ENCODE measurements at places on chromosomes 6 and 20.

DNA sequence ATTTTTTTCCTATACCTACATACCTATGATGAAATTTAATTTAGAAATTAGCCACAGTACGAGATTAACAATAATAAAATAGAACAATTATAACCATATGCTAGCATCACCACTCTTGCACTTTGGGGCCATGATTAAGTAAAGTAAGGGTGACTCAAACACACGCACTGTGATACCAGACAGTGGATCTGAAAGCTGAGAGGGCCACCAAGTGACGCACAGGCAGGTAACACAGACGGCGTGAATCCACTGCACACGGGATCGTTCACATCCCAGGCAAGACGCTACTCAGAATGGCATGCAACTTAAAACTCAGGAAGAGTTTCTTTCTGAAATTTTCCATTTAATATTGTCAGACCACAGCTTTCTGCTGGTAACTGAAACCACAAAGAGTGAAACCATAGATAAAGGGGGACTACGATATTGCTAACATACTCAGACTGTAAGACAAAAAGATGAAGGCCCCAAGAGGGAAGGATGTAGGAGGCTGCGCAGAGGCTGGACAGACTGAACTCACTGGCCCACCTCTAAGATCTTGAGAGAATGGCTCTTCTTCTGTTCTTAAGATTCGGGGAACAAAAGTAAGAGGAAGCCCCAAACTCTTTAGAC is 17.9 kb downstream of the RRBP1 start:
- no peak for DNase-seq

DNA sequence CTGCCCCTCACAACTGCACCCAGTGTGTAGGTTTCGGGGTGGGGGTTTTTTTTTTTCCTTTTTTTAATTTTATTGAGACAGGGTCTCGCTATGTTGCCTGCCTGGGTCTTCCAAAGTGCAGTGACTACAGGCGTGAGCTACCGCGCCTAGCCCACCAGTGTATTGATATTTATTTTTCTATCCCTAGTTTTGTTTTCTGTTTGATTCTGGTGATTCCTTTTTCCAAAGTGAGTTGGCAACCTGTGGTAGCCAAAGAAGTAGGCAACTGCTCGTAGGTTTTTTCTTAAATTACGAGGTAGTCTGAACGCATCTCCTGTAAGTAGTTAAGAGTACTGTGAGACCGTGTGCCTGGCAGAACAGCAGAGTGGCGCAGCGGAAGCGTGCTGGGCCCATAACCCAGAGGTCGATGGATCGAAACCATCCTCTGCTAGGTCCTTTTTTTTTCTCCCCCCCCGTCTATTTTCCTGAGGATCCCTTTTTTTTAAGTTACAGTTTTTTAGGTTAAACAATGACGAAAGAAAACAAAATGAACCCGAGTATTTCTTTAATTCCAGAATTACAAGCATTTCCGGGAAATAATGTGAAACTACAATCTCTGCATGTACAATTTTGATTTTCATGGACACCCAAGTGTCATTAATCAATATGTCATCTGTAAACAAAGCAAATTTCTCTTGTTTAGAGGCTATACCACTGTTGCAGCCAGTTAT is 78.7 kb upstream of the BTN3A2 start:
- no peak for DNase-seq

DNA sequence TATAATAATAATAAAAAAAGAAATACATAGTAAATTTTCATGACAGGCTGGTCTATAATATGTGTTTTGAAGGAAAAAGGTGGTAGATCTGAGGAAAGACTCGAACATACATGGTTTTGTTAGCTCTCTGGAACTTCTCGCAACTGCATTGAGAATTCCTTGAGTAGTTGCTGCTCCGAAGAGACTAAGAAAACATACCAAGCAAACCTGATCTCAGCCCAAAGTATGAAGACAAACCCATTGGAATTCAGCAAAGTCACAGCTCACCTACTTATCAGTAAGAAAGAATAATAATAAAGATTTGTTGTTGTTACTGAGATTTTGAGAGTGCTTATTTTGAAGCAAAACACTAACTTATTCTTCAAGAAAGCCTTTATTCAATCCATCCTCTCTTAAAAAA is 1107.1 kb upstream of the EYS start:
- no peak for DNase-seq

DNA sequence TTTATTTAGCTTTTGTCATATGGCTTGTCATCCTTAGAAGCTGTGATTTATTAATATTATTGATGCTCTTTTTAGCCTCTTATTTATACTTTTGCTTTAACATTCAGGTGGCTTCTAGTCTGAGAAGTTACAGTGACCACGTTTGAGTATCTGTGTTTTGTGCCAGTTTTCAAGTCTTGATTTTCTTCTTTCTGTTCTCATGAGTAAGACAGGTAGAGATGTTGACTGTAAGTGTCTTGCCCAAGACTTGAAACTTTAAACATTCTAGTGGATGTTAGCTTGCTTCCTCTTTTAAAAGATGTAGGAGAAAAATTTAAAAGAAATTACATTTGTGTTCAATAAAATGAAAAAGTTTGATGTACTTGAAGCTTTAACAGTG is 122.6 kb downstream of the LRRC1 start:
- no peak for DNase-seq

GRCh38 chr20:40307997-40308396 is 381.0 kb downstream of the MAFB start:
- no peak for DNase-seq

DNA sequence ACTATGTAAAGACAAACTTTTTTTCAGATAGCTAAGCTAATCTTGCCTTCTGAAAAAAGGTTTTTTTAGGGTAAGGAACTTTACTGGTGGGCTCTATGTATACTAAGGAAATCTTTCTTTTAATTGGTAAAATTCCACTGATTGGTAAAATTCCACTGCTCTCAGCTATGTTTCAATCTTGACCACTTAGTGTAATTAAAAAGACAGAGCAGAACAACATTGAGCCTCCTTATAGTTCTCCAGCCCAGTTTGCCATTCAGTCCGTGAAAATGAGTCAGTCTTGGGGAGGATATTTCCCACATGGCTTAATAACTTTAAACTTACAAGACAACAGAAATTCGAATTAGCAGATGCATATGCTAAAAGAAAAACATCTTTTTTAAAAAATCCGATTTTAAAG is 92.7 kb downstream of the EYA4 start:
- DNase-seq = no peak

DNA sequence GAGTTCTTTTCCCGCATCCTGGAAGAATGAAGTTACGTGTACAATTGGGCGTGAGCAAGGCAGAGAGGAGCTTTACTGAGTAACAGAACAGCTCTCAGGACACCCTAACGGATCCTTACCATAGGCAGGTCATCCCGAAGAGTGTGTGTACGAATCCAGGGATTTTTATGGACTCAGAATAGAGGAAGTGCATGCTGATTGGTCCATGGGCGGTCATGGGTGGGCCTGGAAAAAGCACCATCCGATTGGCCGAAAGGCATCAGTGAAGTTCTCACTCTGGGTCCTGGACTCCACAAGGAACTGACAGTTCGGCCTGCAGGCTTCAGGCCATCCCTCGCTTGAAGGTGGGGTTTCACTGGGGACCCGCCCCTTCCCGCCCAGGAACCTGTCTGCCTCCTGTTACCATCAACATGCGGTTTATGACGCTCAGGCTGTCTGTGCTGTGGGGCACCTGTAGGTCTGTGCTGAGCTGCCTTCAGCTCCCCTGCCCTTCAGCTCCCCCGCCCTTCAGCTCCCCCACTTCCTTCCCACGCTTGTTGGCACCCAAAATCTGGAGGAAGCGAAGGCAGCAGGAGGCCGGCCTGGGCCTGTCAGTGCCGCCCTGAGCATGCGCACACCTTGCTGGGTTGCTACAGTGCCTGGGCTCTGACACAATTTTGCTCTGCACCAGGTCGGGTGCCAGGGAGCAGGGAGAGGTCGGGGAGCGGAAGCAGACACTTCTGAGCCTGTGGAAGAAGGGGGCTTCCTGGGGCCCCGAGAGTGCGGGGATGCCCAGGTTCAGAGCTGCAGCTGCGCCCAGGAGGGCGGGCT is 57.9 kb upstream of the MANEA start:
- no peak for DNase-seq

DNA sequence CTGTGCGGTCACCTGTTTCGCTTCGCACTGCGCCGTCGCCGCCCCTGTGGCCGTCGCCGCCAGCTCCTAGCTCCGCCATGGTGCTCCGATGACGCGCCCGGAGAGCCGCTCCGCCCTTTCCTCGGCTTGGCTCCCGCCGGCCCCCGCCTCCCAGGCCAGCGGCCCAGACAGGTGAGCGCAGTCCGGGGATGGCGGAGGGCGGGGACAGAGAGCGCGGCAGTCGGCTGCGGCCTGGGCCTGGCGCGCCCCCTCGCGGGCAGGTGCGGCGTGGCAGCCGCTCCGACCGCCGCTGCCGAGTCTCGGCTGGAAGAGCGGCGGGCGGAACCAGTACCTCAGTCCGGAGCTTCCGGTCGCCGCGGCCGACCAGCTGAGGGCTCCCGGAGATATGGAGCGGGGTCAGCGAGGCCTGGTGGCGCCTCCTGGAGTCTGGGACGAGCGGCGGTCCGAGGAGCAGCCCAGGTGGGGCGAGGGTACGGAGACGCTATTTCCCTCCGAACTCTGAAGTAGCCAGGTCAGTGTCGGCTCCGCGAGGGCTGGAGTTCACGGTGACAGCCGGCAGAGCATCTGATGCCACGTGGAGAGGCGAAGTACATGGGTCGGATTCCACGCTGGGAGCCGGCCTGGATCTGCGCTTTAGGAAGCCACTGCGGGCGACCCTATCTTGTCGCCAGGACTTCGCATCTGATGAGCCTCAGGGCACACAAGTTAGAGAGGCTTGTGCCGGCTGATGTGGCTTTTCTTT is at the start of gene MAP7:
Gene MAP7, minus strand, starts transcription at position 93 of the 742 bp plus-strand sequence. Its CDS starts 14 bp downstream, at position 79.
- DNase-seq = peak; percentile 64

- no peak for DNase-seq
These were observed 110.9 kb downstream of the ARMC2 start for GRCh38 chr6:108958900-108959770.

DNA sequence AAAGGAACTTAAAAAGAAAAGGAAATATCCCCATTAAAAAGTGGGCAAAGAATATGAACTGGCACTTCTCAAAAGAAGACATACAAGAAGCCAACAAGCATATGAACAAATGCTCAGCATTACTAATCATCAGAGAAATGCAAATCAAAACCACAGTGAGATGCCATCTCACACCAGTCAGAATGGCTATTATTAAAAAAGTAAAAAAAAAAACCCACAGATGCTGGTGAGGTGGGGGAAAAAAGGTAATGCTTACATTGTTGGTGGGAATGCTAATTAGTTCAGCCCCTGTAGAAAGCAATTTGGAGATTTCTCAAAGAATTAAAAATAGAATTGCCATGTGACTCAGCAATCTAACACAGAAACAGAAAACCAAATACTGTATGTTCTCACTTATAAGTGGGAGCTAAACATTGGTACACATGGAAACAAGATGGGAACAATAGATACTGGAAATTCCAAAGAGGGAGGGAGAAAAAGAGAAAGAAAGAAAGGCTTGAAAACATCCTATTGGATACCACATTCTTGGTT is 437.1 kb downstream of the GRIK2 start:
- DNase-seq = peak; percentile 5

DNA sequence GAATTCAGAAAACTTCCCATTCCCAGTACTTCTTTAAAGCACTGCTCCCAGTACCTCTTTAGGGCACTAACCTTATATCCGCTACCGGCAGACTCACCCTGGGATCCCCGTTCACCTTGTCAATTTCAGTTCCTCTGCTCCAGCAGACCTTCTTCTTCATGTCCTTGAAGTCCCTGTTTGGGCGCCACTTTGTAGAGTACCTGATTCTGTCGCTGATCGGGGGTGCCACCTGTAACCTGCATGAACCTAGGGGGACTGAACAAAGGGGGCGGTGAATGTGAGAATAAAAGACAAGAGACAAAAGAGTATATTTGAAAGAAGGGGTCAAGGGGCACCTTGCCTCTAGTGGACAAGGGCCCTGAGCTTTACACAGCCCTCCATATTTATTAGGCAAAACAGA is 4.9 kb upstream of the GINS1 start:
- DNase-seq = no peak

DNA sequence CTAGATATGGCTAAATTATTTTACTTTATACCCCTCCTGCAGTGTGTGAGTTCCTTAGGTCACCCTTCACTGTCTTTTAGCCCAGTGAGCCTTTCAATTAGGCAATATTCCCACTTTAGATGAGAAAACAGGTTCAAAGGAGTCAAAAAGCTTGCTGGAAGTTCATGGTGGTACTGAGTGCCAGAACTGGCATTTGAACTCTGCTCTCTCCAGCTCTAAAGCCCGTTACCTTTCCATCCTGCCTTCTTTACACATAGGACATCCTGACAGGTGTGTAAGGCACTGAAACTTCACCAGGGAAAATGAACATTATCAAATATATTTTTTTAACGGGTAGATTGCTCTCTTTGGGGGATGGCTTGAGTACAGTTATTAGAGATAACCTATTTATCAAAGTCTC is 11.2 kb upstream of the TMEM217 start:
- DNase-seq = no peak

DNA sequence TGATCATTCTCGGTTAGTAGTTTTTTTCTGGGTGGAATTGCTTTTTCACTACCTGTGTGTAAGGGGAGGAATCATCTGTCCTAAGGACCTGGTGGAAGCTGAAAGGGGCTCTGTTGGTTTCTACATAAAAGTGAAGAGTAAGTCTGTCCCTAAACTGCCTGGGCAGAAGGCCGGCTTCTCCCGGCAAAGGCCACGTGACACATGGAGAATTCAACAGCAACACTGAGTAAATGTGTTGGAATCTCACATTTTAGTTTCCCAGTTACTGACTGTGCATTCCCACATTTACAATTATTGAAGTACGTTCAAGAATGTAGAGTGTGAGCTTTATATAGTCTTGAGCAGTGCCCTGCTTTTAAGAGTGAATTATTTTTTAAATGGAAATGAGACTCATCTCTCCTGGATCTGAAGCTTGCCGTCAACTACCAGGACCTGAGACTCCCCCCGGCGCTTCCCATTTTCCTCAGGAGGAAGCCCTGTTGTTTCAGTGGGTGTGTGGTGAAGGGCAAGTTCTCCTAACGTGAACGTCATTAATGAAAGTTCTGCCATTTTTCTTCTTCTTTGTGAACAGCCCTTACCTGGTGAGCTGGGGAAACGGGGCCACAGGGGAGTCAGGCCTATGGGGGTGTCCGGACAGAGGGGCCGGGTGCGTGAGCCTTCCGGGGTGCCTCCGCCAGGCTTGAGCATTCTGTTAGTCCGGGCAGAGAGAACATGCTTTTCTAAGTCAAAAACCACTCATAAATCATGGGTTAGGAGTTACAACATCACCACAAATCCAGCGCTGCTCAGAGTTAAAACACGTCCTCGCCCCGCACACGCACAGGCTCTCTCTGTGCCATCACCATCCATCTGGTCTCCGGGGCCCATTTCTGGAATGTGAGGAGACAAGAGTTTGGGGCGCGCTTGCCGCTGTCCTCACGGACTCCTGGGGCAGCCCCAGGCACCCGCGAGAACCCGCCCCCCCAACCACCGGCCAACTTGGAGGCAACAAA is 56.6 kb upstream of the SMOC2 start:
- no peak for DNase-seq

GRCh38 chr6:52356017-52356416 is 5.9 kb upstream of the PAQR8 start:
- DNase-seq = no peak

- no peak for DNase-seq
These were observed 204.8 kb downstream of the TFAP2A start for GRCh38 chr6:10210052-10210451.

GRCh38 chr6:135475292-135475886 is 22.2 kb downstream of the AHI1 start:
- DNase-seq = no peak

GRCh38 chr20:62719250-62719935 is 10.8 kb downstream of the NTSR1 start:
- DNase-seq = no peak
